ENCODE measurements at places on chromosomes 4 and X. TPM values are rescaled to one million over a fixed set of nuclear protein-coding genes. Genes with fewer than 3 reads are reported as not detected.

ADH1B gene
- total RNA-seq, result under 0.01 TPM

OCRL gene
- 30.8 TPM for total RNA-seq

ARAF gene
- total RNA-seq, result 15.8 TPM

ART3 gene
- not detected for total RNA-seq

LDB2 gene
- total RNA-seq, result not detected

TLR1 gene
- total RNA-seq, result 0.49 TPM

PDGFC gene
- 48.9 TPM for total RNA-seq

SPACA5B gene
- total RNA-seq, result not detected

ATP11C gene
- 25.0 TPM for total RNA-seq

GAB3 gene
- 0.78 TPM for total RNA-seq

PCDH18 gene
- total RNA-seq, result 0.12 TPM

ARR3 gene
- not detected for total RNA-seq

Measured in mammary epithelial cell (primary cell).